GDM1 (cell line): ENCODE measurements at places on chromosomes 16 and 17.

DNA sequence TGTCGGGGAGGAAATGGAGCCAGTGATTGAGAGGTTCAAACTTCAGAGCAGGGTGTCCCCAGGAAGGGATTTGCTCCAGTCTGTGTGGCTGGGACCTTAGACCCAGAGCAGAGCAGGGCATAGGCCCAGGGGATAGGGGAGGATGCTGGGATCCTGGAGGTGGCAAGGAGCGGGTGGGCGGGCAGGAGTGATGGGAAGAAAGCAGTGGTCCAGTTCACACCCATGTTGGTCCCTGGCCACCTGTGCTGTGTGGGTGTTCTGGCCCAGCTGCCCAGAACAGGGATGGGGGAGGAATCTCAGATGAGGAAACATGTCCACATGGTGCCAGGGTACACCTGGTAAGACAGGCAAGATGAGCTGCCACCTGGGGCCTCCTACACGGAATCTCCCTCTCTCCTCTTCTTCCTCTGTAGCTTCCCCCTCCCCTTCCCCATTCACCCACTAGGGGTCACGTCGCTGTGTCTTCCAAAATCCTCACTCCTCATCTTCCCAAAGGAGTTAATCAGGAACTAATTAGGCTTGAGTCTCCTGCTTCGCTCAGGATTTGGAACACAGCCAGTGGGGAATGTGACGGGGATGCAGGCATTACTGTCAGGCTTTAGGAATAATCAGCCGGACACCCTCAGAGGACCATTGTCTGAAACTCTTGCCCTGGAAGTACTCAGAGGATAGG lies 2.3 kb downstream of the BEAN1 start:
- DNase-seq = no peak

DNA sequence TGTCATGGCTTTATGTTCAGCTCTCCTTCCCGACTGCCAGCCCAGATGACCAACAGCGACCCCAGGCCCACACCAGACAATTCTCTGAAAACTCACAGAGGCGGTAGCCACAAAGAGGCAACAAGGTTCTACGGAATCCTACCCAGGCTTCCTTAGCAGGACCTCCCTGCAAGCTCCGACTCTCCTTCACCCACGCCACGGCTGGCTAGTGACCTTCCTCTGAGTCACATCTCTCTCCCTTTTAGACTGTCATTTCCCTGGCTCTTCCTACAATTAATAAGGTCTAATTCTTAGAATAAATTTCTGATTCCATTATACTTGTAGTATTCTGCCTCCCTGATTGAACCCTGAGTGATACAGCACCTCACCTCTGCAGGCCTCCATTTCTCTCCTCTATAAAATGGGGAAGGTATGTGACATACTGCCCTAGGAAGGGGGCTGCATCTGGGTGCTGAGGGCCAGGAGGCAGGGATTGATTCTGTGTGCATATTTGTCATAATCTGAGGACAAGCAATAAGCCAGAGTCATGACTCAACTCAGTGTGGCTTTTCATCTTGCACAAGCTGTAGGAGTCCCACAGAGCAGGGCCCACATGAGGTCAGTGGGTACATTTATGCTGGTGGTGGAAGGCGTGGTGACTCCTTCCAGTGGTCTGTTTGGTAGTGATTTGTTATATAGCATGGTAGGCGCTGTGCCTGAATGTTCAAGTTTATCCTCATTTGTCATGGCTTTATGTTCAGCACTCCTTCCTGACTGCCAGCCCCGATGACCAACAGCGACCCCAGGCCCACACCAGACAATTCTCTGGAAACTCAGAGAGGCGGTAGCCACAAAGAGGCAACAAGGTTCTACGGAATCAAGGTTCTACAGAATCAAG lies 46.2 kb downstream of the SMPD3 start:
- no peak for DNase-seq

GRCh38 chr16:72198021-72198711 lies 26.2 kb upstream of the PMFBP1 start:
- no peak for DNase-seq

DNA sequence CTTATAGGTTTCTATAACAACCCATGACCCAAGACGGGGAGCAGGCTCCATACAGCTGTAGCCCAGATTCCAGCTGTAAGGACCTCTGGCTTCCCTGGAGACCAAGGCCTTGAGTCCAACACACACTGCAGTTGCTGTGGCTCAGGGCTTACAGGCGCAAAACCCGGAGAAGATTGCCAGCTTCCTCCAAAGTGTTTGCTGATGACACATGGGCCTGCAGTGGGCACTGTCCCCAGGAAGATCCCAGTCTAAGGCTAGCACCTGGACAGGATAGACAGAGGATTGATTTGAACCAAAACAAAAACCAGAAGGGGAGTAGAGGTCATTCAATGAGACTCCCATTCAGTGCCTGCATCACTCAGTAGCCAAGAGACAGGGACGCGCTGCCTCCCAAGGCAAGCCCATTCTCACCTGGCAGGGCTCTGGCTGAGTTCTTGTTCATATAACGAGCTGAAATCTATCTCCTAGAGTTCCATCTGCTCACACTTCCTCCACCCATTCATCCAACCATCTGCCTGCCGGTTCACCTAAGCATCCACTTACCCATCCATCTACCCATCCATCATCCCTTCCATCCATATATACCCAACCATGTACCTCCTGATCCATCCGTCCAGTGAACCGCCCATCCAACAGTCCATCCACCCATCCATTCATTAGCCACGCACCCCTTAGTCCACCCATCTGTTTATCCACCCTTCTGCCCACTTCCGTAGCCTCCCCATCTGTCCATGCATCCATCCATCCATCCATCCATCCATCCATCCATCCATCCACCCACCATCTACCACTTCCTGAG lies 10.2 kb downstream of the RAB11FIP4 start:
- DNase-seq = no peak

DNA sequence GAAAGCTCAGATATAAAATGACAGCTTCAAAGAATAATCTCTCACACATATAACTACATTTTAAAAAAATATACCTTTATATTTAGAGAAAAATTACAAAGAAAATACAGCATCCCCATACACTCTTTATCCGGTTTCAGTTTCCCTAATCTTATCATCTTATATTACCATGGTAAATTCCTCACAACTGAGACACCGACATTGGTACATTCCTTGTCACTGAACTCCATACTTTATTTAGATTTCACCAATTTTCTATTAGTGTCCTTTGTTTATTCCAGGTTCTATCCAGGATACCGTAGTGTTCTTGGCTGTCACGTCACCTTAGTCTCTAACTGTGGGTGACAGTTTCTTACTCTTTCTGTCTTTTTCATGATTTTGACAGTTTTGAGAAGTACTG lies 22.0 kb upstream of the ABCA10 start:
- DNase-seq = no peak

- DNase-seq = no peak
Measured at GRCh38 chr16:75219838-75220237, 1.1 kb downstream of the CTRB1 start.

DNA sequence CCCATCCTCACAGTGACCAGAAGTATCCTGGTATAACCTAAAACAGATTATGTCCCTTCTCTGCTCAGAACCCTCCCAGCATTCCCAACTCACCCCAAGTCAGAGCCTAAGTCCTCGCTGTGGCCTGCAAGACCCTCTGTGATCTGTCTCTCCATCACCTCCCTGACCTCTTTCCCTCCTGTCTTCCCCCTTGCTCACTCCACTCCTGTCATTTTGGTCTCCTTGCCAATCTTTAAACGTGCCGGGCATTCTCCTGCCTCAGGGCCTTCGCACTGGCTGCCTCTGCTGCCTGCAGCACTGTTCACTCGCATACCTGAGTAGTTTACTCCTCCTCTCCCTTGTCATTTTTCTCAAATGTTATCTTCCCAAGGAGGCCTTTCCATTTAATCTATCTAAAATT lies 97.7 kb downstream of the GSG1L start:
- no peak for DNase-seq

DNA sequence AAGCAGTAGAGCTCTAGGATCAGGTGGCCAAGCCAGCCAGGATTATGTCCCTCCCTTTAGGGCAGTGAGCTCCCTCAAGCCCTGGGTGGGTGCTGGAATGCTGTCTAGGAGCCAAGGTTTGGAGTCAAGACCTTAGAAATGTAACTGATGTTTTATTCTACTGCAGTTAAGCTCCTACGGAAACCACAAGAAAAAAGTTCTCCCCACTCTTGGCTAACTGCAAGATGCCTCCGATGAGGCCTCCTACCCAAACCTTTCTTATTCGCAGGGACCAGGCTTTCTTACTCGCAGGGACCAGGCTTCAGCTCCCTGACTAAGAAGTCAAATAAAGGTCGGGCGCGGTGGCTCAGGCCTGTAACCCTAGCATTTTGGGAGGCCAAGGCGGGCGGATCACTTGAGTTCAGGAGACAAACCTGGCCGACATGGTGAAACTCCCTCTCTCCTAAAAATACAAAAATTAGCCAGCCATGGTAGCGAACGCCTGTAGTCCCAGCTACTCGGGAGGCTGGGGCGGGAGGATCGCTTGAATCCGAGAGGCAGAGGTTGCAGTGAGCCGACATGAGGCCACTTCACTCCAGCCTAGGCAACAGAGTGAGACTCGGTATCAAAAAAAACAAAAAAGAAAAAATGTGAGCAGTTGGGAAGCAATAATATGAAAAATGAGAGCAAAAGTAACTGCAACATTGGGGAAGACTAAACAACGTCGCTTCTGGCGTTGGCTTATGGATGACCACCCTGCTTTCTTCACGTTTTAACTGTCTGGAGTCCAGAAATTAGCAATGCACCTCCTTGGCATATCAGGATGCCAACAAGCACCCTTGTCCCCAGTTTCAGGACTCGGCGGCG lies 31.7 kb upstream of the ARL4D start:
- DNase-seq = no peak

- DNase-seq = no peak
Measured at GRCh38 chr17:11901931-11902330, 95.3 kb downstream of the ZNF18 start.

- DNase-seq = no peak
Measured at GRCh38 chr16:57764341-57765159, 29.0 kb downstream of the KATNB1 start.

GRCh38 chr17:47946929-47947397 lies 5.6 kb downstream of the PNPO start:
- peak; percentile 33 for DNase-seq

DNA sequence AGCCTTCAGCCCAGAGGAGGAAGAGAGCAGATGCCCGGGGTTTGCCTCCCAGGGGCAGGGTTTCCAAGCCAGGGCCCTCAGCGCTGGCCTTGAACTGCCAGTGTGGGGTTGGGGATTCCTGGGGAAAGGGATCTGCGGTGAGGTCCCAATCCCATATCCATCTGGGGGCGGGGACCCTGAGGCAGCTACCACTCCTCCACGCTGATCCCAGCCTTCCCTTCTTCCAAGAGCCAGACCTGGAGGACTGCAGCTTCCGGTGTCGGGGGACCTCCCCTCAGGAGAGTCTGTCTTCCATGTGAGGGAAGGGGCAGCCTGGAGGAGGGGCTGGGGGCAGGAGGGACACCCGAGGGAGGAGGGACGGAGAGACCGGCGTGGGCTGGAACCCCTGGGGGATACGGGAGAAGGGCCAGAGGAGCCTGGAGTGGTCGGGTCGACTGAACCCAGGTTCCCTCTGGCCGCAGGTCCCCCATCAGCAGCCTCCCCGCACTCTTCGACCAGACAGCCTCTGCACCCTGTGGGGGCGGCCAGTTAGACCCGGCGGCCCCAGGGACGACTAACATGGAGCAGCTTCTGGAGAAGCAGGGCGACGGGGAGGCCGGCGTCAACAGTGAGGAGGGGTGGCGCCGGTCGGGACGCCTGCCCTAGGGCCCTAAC lies 10.7 kb upstream of the CISD3 start:
- no peak for DNase-seq

DNA sequence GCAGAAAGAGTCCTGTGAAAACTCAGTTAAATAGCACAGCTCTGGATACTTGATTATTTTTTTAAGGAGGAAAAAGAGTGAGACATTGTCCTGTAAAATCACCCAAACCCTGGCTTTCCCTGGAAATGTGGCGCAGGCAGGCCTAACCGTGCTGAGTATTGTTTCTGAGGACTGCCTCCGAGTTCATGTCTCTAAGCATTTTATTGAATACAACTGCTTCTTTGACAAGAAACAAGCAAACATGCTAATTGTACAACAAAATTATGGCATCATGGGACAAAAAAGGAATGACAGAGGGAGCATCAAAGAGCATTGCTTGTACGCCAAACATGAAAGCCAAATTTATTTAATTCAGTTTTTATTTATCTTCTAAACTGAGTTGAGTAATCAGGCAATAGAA lies 64.5 kb upstream of the HSBP1 start:
- DNase-seq = no peak

GRCh38 chr16:25040543-25040942 lies 25.4 kb upstream of the ARHGAP17 start:
- DNase-seq = no peak

DNA sequence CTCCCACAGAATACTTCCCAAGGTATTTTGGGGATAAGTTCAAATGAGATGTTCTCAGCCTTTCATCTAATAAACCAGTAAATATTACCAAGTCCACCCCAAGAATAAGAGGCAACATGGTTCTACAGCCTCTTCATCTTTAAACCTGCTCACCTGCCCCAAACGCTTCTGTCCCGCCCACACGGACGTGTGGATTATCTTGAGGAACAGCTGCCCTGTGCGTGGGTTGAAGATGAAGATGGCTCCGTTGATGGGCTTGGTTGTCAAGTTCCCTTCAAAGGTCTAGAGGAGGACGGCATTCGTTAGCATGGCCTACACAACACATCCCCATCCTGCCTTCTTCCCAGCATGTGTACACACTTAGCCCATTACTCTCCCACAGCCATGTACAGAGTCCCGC lies 8.4 kb upstream of the RILP start:
- DNase-seq = no peak

DNA sequence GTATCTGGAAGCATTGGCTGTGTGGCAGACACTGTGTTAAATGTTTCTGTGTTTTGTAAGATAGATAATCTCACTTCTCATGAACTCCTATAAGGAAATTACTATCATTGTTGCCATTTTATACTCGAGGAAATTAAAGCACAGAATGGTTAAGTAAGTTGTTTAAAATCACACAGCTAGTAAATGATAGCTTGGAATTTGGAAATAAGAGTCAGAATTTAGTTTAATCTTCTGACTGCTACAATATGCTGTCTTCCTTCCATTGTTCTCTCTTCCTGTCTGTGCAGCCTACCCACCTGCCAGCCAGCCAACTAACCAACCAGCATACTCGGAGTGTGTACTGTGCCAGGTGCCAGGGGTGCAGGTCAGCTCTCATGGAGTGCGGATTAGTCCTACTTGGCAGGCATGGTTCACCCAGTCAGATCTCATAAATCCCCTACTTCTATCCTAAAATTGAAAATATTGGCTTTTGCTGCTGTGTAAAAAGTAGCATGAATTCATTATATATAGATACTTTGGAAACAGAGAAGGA lies 79.9 kb upstream of the LGALS9 start:
- no peak for DNase-seq

DNA sequence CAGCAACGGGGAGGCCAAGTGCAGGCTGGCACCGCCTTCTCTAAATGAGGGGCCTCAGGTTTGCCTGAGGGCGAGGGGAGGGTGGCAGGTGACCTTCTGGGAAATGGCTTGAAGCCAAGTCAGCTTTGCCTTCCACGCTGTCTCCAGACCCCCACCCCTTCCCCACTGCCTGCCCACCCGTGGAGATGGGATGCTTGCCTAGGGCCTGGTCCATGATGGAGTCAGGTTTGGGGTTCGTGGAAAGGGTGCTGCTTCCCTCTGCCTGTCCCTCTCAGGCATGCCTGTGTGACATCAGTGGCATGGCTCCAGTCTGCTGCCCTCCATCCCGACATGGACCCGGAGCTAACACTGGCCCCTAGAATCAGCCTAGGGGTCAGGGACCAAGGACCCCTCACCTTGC lies 18.5 kb downstream of the NGFR start:
- no peak for DNase-seq
